BE2C (cell line): ENCODE measurements at places on chromosomes 7 and 10.

DNA sequence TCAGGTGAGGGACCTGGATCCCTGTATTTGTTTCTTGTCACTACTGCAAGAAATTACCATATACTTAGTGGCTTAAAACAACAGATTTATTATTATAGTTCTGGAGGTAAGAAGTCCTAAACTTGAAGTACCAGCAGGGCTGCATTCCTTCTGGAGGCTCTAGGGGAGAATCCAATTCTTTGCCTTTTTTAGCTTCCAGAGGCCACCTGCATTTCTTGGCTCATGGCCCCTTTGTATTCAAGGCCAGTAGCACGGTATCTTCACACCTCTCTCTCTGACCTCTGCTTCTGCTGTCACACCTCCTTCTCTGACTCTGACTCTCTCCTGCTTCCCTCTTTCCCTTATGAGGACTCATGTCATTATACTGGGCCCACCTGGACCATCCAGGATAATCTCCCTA, 2.2 kb upstream of the LHPP start:
- no peak for DNase-seq

GRCh38 chr10:80390740-80391139, 17.6 kb upstream of the PRXL2A start:
- DNase-seq = no peak

DNA sequence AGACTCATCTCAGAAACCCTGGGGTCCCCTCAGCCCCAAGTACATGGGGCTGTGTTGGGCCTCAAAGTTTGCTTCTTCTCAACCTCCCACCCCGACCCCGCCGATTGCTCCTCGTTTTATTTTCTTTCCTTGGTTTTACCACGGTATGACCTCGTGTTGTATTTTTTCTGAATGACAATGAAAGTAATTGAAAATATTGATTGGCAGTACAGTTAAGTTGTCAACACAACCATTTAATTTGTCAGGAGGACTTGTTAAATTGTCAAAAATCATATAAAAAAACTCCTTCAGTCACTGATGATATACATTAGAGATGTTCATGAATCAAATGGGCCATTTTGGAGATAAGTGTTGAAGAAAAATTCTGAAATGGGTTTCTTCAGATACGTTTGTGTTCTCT, 520.7 kb downstream of the LRMDA start:
- DNase-seq = no peak

- DNase-seq = peak; percentile 34
Measured at GRCh38 chr10:101063050-101063525, 1.3 kb downstream of the KAZALD1 start.

DNA sequence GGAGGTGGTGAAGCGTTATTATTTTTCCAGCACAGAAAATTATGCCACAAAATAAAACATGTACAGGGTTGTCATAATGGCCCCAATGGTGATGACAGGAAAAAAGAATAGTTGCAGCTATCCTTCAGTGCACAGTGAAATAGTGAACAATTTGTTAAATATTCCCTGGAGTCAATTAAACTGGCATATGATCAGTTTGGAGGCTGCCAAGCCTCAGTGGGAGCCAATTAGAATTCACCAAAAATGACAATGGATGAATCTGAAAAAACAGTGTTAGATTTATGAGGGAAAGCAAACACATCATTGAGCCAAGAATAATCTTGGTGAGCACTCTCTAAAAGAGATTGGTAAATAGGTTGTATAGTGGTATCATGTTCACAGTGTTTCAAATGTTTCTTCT, 146.3 kb downstream of the OTUD1 start:
- no peak for DNase-seq

DNA sequence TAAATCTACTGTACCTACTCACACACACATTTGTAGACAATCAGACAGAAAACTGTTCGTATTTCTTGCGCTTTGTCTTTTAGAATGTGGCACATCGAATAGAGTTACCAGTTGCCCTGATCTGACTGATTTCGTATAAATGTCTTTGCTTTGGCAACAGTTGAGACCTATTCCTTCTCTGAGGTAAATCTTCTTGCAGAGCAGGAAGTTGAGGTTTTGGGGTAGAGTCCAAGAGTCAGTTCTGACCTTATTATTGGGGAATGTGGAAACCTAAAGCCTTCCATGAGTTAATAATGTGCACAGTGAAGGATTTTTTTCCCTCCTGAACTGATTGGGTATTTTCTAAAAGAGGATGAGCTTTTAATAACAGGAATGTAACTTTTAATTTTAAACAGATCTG, 135.3 kb downstream of the KIAA1217 start:
- no peak for DNase-seq

GRCh38 chr7:130875265-130875741, 141.3 kb upstream of the KLF14 start:
- peak; percentile 54 for DNase-seq

DNA sequence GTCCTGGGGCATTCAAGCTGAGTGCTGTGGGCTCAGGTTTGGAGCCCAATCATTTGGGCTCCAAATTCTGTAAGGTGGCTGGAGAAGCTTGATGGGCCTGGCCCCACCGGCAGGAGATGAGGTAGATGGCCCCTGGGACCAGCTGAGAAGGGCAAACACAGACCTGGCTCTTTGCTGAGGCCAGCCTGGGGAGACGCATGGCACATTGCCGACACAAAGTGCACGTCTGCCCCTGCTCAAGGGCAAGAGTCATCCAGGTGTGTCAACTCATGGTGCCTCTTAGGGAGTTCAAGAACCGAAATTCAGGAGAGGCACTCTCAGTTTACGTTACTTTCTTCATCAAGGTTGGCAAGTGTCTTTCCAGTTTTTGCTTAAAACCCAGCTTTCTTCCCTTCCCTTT, 227.5 kb downstream of the LRMDA start:
- DNase-seq = no peak
